Occipital lobe (tissue), 3 donors: ENCODE measurements at places on chromosomes 16 and 17.

- no peak for DNase-seq
Observed at GRCh38 chr17:50558941-50559614, 1.4 kb upstream of the CACNA1G start.

DNA sequence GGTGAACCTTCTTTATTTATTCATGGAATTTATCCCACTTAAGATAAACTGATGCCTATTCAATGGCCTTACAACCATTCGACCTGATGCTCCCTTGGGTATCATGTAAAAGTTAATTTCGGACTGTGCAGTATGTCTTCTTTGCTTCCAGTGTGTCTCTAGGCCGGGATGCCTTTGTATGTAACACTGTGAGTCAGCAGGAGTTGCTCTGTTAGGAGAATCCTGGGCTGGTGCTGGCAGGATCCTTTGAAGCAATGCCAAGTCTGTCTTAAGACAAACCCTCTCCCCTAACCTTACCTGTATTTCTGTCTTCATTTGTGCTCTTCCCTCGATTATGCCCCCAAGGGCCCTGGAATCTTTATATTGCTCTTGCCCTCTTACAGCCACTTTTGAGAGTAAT lies 37.9 kb upstream of the ABCA8 start:
- no peak for DNase-seq

DNA sequence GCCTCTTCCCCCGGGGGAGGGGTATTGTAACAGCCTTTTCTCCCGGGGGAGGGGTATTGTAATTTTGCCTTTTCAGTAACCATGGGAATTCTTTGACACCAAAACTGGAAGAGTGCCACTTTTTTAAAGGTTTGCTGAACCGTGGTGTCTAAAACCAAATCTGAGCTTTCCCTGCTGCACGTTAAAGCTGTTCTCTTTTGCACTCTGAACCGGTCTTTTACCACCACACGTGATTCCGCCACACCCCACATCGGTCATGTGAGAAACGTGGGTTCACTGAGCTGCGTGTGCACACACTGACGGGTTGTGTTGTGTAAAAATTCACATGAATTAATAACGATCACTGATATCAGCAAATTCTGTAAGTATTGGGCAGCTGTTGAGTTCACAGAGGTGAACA lies 9.2 kb upstream of the ACSF3 start:
- no peak for DNase-seq

GRCh38 chr17:80254396-80255251 lies 6.0 kb upstream of the RNF213 start:
- no peak for DNase-seq

GRCh38 chr16:88331989-88332920 lies 50.5 kb upstream of the ZNF469 start:
- DNase-seq = no peak

DNA sequence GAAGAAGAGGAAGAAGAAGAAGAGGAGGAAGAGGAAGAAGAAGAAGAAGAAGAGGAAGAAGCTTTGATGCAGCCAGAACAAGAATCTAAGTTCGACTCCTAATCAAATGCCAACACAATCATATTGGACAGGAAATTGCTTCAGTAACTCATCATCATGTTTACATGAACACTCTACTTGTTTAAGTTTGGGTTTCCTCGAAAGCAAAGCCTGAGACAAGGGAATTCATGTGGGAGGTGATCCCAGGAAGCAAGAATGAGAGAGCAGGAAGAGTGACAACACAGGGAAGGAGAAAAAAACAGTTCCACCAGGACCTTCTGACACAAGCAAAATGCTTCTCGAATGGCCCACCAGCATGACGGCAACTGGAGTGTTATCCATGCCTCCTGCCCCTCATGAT lies 279.0 kb downstream of the PMP22 start:
- no peak for DNase-seq

DNA sequence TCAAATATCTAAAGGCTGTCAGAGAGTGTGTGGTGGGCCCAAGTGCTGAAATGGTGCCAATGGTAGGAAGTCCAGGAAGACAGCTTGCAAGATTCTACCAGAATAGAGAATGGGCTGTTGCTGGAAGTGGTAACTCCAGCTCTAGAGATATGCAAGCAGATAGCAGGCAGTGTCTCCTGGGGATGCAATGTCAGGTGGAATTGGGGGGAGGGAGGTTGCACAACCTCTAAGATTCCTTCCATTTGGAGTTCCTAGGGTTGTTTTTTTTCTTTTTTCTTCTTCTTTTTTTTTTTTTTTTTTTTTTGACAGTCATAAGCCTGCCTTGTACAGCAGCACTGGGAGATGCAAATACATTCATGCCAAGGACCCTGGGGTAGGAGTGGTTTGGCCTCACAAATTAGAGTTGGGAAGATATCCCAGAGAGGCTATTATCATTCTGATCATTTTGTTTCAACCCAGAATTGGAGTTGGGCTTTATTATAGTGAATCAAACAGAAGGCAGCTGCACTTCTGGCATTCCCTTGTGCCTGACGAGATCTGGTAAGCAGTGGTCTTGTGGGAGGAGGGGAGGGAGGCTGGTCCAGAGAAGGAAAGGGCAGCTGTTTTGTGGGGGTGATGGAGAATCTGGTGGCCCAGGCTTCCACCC lies 51.1 kb downstream of the SLC6A2 start:
- DNase-seq = no peak

- DNase-seq = no peak
Observed at GRCh38 chr16:61320791-61321190, 715.4 kb downstream of the CDH8 start.

DNA sequence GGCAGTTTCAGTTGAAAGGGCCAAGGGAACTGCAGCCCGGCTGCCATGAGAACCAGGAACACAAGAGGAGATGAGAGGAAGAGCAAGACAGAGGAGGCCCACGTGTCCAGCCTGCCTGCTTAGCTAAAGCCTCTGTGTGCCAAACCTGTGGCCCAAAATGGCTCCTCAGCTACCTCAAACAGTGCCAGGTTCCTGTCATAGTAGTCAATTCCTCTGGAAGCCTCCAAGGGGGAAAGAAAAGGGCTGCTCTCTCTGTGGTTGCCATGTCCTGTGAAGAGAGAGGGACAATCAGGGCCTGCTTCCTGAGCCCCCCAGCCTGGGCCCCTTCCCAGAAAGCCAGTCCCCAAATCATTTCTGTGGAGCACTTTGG lies 5.2 kb downstream of the SLC12A4 start:
- no peak for DNase-seq

GRCh38 chr17:62692159-62692651 lies 64.7 kb downstream of the MRC2 start:
- no peak for DNase-seq

DNA sequence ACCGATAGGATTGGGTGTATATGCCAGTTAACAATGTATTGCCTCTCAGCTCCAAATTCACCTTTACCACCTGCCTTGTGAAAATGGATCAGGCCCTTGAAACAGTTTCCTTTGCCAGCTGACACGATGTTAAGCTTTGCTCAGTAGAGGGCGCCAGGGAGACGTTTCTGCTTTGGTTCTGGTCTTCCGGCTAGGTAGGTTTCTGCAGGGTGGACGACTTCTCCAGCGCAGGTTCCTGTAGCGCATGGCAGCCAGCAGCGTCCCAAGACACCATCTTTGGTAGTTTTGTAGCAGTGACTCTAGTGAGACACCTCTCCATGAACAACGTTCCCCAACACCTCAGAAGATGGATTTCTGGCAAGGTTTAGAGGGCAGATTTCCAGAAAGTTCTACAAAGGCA lies 24.0 kb downstream of the SYCE1L start:
- no peak for DNase-seq

DNA sequence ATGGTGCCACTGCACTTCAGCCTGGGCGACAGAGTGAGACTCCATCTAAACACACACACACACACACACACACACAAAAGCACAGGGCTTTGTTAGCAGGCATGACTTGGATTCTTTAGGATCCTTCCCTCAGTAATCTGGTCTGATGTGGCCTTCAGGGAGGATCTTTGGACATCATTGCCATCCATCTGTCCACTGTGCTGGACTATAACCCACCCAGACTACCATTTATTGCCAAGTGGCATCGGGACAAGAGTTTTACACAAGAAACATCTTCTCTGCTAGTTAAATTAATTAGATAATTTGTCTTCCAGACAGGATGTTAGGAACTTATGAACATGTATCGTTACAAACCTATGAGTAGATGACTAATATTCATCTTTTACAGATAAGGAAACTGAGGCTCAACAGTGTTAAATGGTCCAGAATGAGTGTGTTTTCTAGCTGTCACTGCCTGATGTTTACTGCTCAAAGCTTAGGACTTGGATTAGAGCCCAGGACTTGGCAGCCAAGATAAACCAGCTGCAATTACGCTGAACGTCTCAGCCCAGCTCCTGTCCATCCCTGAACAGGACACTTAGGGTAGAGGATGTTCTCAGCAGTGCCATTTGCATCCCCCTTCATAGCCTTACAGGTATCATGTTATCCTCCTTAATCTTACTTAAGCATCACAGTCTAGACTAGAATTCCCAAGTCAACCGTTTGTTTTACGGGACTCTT lies 285.8 kb downstream of the WWOX start:
- DNase-seq = no peak

GRCh38 chr16:49567950-49568349 lies 194.3 kb downstream of the C16orf78 start:
- no peak for DNase-seq

DNA sequence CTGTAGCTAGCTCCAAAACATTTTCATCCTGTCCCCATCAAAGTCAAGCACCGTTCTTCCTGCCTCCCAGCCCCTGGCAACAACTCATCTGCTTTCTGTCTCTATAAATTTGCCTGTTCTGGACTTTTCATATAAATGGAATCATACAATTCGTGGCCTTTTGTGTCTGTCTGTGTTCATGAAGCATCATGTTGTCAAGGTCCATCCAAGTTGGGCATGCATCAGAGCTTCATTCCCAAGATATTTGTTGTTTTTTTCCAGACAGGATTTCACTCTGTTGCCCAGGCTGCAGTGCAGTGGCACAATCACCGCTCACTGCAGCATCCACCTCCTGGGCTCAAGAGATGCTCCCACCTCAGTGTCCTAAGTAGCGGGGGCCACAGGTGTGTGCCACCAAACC lies 5.9 kb downstream of the SLC5A10 start:
- DNase-seq = no peak

GRCh38 chr17:358491-359151 lies 6.0 kb upstream of the RPH3AL start:
- DNase-seq = no peak

DNA sequence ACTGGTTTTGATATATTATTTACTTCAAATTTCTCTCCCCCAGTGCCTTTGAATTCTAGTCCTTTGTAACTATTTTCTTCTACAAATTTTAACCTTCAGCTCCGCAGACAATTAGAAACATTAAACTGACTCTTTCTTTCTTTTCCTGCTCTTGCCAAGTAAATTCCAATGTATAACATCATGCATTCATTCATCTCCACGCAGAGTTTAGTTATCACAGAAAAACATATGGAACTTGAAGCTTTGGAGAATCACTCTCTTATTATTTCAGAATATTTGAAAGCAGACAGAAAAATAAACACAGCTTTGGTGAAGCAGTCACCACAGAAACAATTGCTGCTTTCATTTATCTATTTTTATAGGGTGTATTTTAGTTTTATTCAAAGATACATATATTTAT lies 778.7 kb upstream of the CDH8 start:
- DNase-seq = no peak

DNA sequence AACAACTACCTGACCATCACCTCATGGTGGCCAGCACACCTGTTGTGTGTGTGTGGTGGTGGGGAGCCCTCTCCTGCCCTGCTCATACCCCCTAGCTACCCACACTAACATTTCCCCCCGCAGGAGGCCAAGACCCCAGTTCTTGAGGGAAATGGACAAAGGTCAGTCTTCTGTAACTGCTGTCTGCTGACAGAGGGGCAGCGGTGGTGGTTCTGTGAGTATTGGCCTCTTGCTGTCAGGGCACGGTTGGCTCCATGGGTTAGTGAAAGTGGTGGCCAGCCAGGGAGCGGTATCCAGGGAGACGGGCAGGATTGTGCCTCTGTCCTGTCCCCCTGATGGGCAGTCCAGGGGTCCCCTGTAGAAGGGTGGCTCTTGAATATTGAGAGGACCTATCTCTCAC lies 26.2 kb downstream of the ZNF778 start:
- DNase-seq = no peak

- DNase-seq = no peak
Observed at GRCh38 chr16:17222871-17223401, 247.8 kb downstream of the XYLT1 start.

DNA sequence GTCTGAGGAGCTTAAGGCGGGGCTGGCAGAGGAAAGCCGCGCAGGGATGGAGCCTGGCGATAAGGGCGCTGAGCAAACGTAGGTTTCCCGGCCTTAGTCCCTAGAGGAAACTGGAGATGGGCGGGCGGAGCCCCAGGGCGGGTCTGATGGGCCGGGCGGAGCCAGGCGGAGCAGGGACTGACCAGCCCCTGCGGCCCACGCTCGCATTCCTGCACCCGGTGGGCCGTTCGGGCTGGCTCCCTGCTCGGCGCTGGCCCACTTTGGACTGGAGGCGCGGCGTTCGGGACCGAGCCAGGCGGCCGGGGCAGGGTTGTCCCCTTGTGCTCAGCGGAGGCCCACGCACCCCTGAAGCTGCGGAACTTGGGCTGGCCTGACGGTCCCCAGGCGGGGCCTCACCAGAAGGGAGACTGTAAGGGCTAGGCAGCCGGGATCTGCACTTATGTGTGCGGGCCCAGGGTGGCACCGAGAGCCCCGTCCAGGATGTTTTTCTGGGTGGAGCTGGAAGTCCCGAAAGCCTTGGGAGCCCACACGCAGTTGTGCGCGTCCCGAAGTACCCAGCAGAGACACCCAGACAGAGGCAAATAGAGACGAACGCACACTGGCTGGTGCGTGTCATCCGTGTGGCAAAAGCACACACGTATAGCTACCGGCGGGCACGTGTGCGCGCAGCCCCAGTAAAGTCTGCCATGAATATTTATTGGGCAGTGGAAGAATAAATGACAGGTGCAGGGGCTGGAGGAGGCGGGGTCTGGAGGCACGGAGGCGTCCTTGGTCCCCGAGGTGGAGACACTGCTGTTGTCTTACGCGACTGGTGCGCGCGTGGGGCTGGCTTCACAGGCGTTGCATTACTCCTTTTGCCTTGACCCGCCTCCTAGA lies 1.4 kb downstream of the PYDC1 start:
- no peak for DNase-seq

DNA sequence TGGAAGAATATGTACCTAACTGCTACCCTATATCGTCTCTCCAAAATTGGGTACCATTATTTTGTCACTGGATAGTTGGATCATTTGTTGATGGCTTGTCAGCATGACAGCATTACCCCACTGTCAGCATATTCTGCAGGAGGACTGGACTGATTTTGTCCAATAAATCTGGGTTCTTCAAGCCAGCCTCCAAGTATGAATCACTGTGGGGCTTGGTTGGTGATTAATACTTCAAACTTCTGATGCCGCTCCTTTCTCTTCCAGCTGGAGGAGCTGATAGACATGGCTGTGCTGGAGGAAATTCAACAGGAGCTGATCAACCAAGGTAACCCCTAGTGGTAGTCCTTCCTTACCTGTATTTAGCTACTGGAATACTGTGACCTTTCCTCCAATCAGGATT lies 2.5 kb downstream of the RPAIN start:
- DNase-seq = no peak

GRCh38 chr16:30180741-30181140 lies 2.7 kb upstream of the CORO1A start:
- no peak for DNase-seq

GRCh38 chr16:28217326-28217725 lies 5.6 kb upstream of the XPO6 start:
- no peak for DNase-seq
